ENCODE measurements at places on chromosomes 13 and 19.
A peak's percentile ranks its signal among the peaks of the same experiment; 100 is the strongest.

GRCh38 chr13:73421310-73421912 lies 362.6 kb downstream of the KLF5 start:
- DNase-seq = no peak

GRCh38 chr13:77383097-77383496 lies 56.2 kb upstream of the MYCBP2 start:
- no peak for DNase-seq

DNA sequence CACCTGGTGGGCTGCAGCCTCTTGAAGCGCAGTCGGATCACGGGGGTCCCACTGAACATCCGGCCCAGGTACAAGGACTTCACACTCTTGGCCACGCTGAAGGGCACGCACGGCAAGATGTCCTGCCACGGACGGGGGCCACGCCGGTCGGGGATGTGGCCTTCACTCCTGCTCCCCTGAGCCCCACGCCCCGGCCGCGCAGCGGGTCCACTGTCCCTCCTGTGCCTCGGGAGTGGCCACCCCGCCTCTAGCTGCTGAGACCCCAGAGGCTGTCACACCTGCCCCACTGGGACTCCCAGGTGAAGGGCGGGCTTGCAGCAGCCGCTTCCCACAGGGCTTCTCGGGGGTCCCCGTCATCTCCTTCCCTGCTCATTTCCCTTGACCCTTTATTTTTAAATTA lies 31.2 kb downstream of the GAS6 start:
- no peak for DNase-seq

DNA sequence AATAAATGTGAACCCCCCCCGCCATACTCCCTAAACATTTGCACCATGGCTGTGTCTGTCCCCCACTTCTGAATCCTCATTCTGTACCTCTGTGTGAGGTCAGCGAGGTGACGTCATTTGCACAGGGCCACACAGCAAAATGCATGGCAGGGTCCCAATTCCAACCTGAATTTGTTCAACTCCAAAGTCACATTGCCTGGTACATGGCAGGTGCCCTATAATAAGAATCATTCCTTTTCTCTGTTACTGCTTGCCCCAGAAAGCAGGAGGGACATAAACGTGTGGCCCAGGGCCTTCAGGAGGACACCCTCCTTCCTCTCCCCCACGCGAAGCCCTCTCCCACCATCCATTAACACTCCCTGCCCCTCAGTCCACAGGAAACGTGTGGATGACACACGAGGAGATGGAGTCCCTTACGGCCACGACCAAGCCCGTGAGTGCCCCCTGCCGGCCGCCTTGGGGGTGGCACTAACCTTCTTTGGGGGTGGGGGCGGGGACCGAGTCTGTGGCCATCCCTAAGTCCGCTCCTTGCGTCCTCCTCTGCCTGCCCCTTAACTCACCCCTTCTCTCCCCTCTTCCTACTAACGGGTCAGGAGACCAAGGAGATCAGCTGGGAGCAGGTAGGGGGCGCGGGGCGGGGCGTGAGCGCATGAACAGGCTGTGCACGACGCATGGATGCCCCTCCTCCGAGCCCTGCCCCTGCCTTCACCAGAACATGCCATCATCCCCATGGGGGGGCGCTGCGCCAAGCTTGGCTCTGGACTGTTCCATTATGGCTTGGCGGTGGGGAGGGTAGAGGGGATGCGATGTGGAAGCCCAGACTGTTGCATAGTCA lies 9.4 kb downstream of the HRC start:
- DNase-seq = peak; percentile 66

- no peak for DNase-seq
Observed at GRCh38 chr13:75362026-75362425, 119.9 kb downstream of the TBC1D4 start.

DNA sequence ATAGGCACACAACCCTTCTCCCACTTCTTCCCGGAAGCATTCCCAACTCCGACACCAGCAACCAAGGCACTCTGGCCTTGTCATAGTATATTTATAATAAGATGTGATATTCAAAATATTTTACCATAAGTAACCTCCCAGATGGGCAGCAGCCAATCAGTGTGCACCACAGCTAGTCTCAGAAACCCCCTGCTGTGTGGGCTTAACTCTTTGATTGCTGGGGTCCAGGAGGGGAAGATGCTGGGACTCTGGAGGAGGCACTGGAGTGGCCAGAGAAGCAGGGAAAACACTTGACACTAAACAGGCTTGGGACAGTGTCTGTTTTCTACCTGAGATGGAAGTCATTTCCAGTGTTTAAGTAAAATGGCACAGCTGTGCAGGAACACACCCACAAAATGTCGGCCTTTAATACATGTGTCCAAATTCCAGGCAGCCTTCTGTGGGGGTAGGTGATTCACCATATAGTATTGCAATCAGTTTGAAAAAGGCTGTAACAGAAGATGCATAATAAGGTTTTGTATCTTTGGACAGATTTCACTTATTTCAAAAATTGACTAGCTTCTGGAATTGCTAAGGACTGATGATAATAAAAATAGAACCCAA lies 100.7 kb downstream of the MBNL2 start:
- no peak for DNase-seq

GRCh38 chr13:41490371-41491015 lies 33.1 kb downstream of the RGCC start:
- no peak for DNase-seq

- peak; percentile 51 for DNase-seq
Observed at GRCh38 chr19:40433391-40434216, 7.8 kb upstream of the SERTAD1 start.

DNA sequence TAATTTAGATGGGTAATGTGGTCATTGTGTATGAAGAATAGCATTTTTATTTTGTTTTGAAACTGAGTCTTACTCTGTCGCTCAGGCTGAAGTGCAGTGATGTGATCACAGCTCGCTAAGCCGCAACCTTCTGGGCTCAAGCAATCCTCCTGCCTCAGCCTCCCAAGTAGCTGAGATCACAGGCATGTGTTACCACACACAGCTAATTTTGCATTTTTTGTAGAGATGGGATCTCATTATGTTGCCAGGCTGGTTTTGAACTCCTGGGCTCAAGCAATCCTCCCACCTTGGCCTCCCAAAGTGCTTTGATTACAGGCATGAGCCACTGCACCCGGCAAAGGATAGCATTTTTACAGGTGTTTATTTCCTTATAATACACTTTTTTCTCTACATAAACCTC lies 36.6 kb downstream of the SERTM1 start:
- DNase-seq = no peak

DNA sequence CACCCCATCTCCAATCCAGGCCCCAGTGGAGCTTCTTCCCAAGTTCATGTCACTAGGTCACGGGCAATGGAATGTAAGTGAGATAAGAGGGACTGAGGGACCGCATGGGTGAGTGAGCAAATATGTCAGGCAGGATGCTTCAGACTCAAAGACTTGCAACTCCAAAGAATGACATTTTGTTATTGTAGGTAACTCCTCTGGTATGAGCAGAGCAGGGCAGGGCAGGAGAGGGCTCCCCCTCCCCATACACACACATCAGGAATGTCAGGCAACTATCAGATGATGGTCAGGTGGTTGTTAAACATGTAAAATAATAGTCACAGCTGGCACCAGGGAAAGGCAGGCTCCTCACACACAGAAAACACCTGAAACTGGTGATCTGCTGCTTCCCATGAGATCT lies 10.6 kb downstream of the ERVV-2 start:
- no peak for DNase-seq

DNA sequence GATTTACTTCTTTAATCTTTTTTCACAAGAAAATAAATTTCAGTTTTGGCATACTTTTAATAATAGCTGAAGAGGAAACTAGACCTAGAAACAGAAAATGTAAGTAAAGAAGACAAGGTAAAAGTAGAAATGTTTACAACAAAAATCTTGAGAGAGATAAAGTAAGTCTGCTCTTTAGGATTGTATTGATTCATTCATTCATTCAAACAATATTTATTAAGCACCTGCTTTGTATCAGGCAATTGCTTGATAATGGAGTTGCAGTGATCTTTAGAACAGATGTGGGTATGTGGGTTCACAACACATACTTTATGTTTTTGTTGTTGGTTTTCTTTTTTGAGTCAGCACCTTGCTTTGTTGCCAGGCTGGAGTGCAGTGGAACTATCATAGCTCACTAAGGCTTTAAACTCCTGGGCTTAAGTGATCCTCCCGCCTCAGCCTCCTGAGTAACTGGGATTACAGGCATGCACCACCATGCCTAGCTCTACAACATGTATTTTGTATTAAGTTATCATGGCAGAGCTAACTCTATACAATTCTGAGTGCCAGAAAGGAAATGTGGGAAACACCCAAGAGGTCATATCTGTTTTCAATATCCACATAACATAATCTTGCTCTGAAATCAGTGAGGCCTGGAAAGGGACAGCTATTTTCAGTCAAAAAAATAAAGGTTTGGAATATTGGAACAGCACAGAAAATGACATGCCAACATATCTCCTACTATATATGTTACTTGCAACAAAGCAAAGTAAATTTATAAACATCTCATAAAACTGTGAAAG lies 8.8 kb upstream of the SPART start:
- DNase-seq = no peak

GRCh38 chr13:36395280-36395679 lies 37.0 kb upstream of the CCNA1 start:
- DNase-seq = no peak

- DNase-seq = peak; percentile 50
Observed at GRCh38 chr19:40549007-40549708, 27.5 kb upstream of the SHKBP1 start.

GRCh38 chr19:18208098-18208951 lies 4.5 kb upstream of the RAB3A start:
- DNase-seq = no peak

GRCh38 chr19:58059003-58059670 lies at the start of gene ZNF135:
ZNF135 (plus strand) TSS chr19:58059282; CDS start chr19:58060003, 721 bp downstream.
- peak; percentile 1 for DNase-seq

DNA sequence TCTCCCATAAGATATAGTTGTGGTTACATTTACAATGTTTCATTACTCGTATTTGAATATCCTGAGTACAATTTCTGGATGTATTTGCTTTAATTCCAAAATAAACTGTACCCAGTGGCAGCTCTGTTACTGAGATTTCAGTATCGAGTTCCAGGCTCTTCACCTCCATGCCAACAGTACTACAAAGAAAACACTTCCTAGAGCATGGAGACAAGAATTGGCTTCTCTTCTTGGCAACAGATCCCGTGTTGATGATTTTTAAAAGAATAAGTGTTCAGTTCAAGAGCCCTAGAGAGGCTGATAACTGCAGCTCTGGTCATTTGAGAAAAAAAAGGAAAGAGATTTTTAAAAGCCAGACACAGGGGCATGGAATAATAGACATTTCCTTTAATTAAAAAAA lies 302.8 kb downstream of the EFNB2 start:
- DNase-seq = no peak
